ENCODE measurements at places on chromosomes 4 and X. TPM values are rescaled to one million over a fixed set of nuclear protein-coding genes. Genes with fewer than 3 reads are reported as not detected.

NWD2 gene
- not detected for total RNA-seq

GNRHR gene
- total RNA-seq, result not detected

AFF2 gene
- total RNA-seq, result not detected

ABCG2 gene
- total RNA-seq, result 19.1 TPM

MTNR1A gene
- 0.35 TPM for total RNA-seq

GLRA3 gene
- not detected for total RNA-seq

APELA gene
- not detected for total RNA-seq

CXCL1 gene
- 9.5 TPM for total RNA-seq

GPR78 gene
- not detected for total RNA-seq

CFP gene
- total RNA-seq, result 0.31 TPM

ZBTB49 gene
- 2.8 TPM for total RNA-seq

BGN gene
- not detected for total RNA-seq

GC gene
- total RNA-seq, result not detected

CNKSR2 gene
- total RNA-seq, result 2.6 TPM

SHROOM3 gene
- total RNA-seq, result 11.7 TPM

SSX4 gene
- total RNA-seq, result not detected

TRPC5OS gene
- not detected for total RNA-seq

GAGE12E gene
- not detected for total RNA-seq

MYOZ2 gene
- not detected for total RNA-seq
